Hepatic stellate cell (primary cell): ENCODE measurements at places on chromosomes 2 and 18.

GRCh38 chr2:163066085-163066484 is 227.5 kb upstream of the KCNH7 start:
- no peak for DNase-seq

DNA sequence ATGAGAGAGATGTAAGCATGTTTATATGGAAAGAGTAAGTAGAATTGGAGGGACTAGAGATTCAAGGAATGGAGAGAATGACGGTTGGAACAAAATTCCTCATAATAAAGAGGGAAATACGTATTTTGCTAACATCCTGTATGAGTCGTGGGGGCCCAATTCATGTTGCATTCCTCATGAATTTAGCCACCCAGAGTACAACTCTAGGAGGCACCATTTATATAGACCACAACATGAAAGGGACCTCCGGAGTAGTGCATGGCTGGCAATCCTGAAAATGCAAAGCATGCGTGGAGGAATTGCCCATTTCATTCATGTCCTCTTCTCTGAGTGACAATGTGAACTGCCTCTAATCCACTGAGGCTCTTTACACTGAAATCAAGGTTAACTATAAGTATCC is 168.2 kb downstream of the ZEB2 start:
- no peak for DNase-seq

DNA sequence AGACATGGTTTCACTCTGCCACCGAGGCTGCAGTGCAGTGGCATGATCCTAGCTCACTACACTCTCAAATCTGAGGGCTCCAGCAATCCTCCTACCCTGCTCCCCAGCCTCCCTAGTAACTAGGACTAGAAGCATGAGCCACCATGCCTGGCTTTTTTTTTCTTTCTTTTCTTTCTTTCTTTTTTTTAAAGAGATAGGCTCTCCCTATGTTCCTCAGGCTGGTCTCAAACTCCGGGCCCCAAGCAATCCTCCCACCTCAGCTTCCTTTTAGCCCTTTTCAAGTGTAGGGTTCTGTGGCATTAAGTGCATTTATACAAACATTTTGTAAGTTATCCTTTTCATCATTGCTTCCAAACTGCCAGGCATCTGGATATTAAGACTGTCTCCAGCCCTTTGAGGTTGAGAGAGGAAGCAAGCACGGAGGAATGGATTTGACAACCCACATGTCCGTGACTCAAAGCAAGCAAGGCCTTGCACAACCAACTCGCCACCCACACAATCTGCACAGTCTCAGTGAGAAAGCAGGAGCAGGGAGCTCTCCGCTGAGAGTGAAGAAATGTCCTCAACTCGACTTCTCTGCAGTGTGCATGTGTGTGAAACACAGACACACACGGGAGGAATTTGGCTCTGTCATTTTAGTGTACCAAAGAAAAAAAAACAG is 65.6 kb downstream of the ATP8B1 start:
- DNase-seq = peak; percentile 77

- no peak for DNase-seq
Measured at GRCh38 chr2:135257383-135258090, 205.4 kb downstream of the RAB3GAP1 start.

DNA sequence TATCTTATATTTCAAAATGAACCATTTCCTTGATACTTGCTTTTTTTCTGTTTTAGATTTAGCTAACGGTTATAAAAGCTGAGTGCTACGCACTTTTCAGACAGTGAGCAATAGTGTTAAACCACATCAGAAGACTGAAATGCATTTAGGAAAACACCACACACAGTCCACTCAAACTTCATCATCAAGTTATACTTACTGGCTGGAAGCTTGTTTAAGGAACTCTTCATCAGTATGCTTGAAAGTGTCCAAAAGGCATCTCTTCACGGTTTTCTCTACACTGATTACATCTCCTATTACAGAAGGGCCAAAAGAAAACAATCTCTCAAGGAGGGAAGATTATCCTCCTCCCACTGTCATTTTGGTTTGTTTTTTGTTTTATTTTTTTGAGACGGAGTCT is 19.7 kb downstream of the ILKAP start:
- no peak for DNase-seq

DNA sequence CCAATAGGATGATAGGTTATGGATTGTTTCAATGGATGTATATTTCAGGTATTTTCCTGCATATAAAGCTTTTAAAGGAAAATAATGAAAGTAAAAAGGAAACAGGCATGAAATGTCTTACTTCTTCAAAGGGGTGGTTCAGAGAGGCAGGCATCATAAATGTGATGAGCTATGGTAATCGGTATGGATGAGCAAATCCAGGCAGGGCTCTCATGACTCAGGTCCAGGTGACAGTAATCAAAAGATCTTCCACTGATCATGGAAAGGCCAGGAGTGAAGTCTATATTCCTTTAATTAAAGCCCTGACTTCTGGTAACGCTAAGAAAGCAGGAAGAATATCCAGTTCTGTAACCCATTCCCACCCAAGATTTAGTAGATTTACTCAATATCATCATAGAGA is 48.7 kb upstream of the RGPD4 start:
- no peak for DNase-seq

GRCh38 chr2:189076572-189076971 is 102.4 kb downstream of the COL3A1 start:
- DNase-seq = no peak

DNA sequence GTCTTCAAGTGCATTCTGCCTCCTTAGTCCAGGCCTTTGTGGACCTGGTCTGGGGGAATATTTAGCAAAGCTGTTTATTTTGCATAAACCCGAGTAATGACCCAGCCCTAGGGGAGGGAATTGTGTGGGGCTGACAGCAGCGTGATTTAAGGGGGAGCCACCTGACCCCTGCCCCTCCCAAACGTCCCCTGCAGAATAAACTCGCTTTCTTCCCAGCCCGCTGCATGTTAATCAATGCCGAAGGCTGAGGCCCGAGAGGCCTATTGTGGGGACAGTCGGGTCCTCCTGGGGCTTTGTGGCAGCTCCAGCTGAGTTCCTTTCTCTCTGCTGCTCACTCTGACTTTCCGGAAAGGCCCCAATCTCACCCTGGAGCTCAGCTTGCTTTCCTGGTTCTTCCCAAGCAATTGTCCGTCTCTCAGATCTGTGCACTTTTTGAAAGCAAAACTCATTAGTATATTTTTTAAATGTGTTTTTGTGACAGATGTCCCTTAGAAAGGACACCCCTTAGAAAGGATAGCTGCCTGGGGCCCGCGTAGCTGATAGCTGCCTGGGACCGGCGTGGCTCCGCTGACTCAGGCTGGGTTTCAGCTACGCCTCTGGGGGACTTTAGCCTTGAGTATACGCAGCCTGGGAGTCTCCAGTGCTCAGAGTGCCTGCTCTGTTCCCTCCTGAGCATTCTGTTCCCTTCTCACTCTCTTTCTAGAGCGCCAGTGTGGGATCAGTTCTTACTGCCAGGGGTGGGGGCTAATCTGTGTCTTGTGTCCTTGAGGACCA is 158.3 kb downstream of the GLI2 start:
- no peak for DNase-seq

DNA sequence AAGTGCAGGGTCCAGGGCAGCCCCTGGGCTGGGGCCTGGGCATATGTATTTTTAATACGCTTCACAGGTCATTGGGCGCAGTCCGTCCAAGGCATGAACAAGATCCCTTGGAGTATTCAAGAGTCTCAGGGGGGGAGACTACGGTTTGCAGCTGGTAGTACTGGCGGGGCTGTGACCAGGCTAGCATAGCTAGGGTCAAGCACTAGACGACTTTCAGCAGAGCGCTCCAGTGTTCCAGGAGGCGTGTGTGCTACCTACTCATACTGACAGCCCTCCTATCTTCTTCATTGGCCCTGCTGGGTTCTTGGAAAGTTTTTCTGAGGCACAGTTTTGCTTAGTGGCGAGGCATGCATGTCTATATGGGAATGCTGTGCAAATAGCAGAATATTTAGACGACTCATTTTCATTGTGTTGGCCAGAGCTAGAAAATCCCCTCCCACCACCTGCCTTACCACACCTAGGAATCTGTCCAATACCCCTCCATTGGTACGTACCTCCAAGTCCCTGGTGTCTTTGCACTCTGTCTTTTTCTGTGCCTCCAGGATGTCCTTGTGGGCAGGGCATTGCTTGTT is 68.2 kb downstream of the GLI2 start:
- DNase-seq = no peak

GRCh38 chr2:21052044-21052443 is 8.2 kb upstream of the APOB start:
- DNase-seq = no peak

DNA sequence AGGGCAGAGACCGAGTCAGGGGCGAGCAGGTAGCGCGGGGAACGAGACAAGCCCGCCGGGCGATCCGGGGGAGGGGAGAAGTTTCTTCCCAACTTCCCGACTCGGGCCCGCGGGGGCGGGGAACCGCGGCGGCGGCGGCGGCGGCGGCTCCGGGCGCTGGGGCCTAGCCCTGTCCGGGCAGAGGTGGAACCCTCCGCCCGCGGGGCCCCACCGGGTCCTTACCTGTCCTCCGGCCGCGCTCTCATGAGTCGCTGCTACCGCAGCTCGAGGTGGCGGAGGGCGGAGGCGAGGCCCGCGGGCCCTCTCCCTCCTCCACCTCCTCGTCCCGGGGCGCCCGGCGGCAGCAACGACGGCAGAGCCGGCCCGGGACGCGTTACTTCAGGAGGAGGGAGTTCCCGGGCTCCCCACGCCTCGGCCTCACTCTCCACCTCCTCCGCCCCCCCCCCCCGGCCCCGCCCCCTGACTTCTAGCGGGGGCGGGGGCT is at the start of gene YES1:
YES1 (minus strand) TSS at position 351 of the 484 bp plus-strand sequence. CDS start 55,415 bp downstream, outside the sequence.
- DNase-seq = peak; percentile 85

GRCh38 chr2:85459771-85460170 is 41.3 kb downstream of the SH2D6 start:
- DNase-seq = no peak

GRCh38 chr2:159774370-159774990 is 23.5 kb downstream of the CD302 start:
- no peak for DNase-seq

DNA sequence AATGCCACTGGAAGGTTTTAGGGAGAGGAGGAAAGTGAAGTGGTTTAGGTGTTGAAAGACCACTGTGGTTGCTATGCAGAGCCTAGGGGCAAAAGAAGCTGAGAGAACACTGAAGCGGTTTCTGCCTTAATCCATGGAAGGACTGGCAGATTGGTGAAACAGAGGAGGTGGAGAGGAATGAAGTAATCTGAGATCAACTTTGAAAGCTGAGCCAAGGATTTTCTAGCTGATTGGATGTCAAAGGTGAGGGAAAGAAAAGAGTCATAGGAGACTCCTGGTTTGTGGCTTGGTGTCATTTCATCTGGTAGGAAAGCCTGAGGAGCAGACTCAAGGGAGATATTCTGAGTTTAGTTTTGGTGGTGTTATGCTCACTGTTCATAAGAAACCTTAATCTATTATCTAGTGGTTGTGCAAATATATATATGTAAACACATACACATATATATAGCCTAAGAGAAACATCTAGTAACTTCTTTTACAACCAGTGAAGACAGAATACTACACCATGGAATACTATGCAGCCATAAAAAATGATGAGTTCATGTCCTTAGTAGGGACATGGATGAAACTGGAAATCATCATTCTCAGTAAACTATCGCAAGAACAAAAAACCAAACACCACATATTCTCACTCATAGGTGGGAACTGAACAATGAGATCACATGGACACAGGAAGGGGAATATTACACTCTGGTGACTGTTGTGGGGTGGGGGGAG is 134.1 kb upstream of the CREB1 start:
- no peak for DNase-seq

DNA sequence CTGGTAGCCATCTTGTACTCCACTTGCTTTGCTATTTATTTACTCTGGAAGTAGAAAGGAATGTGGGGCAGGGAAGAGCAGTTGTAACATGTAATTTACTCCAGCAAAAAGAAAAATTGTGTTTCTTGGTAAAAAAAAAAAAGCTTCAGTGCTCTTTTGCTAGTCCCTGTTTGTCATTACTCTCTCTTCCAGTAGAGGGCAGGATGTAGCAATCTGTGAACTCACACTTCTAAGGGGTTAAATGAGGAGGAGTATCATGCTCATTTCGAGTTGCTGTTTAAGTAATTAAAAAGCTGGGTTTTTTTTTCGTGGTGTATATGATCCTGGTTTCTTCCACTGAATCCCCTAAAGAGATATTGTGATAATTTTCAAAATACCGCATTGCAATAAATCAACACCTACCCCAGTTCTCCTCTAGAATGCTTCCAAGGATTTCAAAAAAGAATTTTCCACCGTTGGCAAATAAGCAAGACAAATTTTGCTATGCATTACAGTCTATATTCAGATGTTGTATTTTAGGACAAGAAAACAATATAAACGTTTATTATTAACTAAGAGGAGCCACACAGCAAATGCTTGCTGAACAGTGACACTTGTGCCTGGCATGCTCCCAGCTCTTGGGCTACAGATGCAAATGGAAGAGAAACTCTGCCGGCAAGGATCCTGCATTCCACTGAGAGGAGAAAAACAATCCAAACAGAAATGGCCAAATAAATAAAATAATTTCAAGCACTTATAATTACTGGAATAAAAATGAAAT is 261.6 kb downstream of the ASXL3 start:
- peak; percentile 8 for DNase-seq

DNA sequence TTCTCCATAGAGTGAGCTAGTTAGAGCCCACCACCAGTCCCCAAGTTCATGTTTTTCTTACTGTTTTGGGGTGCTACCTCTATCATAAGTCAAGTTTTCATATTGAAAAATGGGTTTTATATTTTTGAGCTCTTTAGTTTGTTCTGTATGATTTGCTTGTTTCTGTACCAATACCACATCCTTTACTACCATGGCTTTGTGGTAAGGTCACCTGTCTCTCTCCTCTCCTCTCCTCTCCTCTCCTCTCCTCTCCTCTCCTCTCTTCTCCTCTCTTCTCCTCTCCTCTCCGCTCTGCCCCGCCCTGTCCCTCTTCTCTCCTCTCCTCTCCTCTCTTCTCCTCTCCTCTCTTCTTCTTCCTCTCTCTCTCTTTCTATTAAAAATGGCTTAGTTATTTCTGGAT is 22.1 kb upstream of the LBH start:
- no peak for DNase-seq

DNA sequence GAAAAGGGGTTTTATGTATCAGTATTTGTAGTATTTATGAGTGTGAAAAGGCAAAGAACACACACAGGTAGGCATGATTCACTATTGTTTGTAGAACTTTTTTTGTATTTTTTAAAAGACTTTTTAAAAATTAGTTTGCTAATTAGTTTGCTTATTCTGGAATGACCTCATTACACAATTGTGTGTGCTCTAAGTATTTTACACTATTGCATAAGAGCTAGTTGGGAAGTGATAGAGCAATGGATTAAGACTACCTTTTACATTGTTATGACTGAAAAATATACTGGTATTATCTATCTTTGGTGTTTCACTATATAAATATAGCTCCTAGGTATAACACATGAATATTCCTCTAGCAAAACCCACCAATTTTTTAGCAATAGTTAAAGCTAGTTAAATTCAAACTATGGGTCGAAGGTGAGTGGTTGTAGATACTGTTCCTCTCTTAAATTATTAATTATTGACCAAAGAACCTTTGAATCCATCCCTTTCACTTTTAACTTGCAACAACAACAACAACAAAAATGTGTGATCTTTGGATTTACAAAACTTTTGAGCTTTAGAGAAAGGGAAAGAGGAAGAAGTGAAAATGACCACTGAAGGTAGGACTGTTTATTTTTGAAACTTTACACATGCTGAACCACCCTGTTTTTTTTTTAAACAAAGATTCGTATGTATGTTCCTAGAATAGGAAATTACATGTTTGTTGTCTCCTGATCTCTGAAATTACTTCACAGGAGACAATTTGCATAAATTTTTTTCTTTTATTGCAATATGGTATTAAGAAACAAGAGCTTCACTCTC is 18.7 kb downstream of the ITPRID2 start:
- DNase-seq = no peak
